ENCODE measurements at places on chromosomes 7 and 10.

DNA sequence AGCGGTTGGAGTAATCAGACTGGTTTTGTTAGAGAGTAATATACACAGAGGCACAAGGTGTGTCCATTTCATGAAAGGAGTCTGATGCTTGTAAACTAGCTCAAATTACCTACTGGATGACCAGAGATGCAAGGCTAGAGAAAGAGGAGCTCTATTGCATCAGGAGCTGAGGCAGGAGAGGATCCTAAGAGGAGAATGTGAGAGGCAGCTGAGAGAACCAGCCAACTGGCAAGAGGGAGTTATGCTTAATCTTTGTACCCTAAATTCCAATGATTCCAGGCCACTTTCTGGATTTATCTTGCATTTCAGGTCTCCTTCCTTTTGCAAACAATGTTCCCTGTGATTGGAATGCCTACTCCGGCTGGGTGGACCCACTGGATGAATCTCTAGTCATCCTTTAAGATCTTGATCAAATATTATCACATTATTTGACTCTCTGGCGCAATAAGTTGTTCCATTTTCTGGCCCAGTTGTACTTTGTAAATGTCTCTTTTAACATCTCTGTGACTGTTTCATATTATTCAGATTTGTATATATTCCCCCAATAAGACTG, 57.5 kb upstream of the PTPN12 start:
- DNase-seq, result no peak

DNA sequence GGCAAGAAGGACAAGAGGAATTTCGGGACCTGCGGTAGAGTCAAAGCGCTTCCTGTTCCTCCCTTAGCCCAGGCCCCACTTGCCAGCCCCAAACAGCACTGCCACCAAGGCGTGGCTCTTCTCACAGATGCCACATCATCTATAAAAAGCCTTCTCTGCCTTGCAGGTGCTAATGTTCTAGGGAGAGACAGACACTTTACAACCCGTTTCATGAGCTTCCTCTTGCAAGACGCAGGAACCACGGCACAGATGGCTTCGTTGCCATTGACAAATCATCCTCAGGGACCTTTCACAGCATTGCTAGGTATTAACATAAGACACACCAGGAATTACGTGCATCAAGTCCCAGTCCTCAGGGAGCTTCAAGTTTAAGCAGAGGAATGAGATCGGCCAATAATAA, 180.9 kb downstream of the JCAD start:
- no peak for DNase-seq

GRCh38 chr7:150719436-150719835, 3.0 kb downstream of the GIMAP1 start:
- no peak for DNase-seq

DNA sequence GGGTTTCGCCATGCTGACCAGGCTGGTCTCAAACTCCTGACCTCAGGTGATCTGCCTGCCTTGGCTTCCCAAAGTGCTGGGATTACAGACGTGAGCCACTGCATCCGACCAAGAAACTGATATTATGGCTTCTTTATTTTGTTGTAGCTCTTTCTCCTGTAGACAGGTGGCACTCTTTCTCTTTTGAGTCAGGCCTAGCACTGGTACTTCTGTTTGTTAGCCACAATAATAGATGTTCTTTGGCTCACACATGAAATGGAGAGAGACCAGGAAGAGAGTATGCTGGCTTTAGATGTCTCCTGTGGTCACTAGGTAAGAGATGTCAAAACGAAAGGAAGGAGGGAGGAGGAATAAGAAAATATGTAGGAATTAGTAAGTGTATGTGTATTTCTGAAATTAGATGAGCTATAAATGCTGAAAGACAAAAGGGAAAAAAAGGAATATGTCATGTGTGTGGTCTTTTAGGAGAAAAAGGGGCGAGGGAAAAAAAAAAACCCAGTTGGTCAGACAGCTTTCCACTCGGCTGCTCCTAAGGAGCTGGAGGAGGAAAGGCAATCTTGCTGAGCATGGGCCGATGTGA, 78.7 kb downstream of the CLEC2L start:
- no peak for DNase-seq

GRCh38 chr10:124632064-124632531, 112.1 kb downstream of the FAM53B start:
- no peak for DNase-seq

DNA sequence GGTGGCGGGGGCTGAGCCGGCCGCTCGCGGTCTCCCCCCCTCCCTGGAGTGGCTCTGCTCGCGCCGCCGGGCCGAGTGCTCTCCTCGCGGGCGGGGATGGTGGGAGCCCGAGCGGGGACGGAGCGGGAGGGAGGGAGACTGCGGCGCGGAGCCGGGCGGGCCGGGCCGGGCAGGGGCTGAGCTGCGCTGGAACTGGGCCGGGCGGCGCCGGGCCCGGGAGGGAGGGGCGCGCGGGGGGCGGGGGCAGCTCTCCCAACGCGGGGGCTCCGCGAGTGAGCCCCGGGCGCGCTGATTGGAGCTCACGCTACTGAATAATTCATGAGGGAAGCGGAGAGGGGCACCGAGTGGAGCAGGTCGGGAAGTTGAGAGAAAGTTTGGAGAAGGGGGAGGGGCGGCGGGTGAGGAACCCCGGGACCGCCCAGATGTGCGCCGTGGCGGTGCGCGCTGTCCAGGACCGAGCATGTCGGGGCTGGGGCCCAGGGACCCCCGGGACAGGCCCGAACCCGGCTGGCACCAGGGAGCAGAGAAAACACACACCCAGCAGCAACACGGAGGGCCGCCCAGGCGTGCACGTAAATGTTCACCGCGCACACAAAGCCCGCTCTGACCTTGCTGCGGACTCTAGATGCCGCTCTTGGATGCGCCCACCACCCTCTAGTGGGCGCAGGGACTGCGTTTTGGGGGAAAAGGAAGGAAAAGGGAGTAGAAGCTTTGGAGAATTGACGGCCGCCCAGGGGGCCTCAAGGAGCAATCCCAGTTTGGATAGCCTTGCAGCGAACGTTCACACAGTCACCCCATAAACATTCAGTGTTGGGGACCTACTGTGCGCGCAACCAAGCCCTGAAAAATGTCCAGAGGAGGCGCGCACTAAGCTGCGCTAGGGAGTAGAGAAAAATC, at the start of gene EPHB4:
Gene EPHB4 (minus strand): TSS at position 194 of the 897 bp plus-strand sequence. CDS start 493 bp downstream, outside the sequence.
- DNase-seq, result no peak

DNA sequence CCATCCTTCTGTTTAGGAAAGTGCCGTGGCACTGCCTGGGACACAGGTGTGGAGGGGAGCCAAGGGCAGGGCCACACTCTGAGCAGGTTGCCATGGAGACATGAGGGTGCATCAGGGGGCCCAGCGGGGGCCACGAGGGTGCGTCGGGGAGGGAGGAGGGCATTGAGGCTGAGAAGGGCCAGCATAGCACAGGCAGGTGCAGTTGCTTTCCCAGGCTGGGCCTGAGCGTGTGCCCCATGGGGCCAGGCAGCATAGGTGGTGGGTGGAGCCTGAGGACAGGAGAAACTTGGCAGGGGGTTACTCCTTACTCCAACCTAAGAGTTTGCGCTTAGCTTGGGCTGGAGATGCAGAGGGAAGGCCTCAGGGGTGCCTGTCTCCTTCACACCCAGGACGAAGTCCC, 15.2 kb downstream of the YKT6 start:
- DNase-seq, result no peak
